ENCODE measurements at places on chromosomes 5 and 9.
A peak's percentile ranks its signal among the peaks of the same experiment; 100 is the strongest.

GRCh38 chr5:159782995-159783300 is 133.3 kb upstream of the ADRA1B start:
- DNase-seq = no peak

DNA sequence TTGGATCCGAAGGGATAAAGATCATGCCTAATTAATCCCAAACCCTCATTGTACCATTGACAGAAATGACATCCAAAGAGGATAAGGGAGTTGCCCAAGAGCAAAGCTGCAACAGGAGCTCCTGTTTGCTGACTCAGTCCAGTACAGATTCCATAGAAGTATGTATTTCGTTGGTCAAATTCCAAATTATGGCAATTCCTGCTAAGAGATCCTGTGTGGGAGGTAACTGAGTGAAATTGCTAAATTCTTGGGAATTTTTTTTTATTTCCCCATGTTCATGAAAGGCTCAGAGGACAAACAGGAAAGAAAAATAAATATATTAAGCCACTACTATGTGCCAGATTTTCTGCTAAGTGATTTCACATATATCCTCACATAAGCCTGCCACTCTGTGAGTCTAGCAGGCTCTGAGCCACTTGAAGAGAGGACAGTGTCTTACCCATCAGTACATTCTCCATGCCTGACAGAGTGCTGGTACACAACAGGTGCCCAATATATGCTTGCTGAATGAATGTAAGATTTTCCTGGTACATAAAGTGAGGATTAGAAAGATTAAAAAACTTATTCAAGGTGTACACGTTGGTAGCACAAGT is 132.7 kb downstream of the GLIS3 start:
- DNase-seq = no peak

GRCh38 chr5:1124205-1125029 is 12.6 kb upstream of the SLC12A7 start:
- no peak for DNase-seq

GRCh38 chr5:103993031-103993430 is 430.4 kb upstream of the NUDT12 start:
- no peak for DNase-seq

DNA sequence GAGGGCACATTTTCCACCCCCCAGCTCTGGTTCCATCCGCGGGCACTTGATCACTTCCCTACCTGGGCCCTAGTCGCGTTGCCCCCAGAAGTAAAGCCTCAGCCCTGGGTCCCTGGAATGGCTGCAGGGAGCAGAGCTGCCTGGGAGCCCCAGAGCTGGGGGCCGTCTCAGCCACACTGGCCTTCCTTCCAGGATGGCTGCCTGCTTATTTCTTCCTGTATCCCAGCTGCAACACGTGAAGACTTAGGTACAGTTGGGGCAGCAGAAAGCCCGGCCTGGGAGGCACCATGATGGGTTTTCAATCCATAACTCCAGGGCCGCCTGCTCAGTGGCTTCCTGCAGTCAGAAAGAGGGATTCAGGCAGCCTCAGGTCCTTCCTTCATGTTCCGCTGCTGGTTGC is 232.3 kb downstream of the IRX2 start:
- DNase-seq = no peak

- no peak for DNase-seq
Measured at GRCh38 chr9:99044827-99045226, 60.1 kb upstream of the TGFBR1 start.

GRCh38 chr5:3602785-3603502 is 7.3 kb downstream of the IRX1 start:
- DNase-seq = no peak

DNA sequence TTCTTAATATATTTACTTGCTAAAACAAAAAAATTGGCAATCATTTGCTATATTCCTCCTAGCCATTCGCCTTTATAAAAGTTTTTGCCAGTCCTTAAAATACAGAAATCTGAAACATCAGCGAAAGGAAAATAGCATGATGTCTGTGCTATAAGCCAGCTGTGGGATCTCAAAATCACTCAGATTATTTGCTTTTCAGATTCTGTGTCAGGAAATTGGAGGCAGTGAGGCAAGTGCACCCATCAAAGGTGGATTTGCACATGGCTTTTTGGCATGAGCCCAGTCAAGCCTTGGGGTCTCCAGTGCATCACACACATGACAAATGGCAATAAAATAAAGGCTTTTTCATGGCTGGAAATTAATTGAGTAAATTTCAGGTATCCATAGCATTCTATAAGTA is 196.8 kb upstream of the DAPK1 start:
- DNase-seq = no peak

GRCh38 chr5:137581776-137582175 is 82.7 kb upstream of the SPOCK1 start:
- no peak for DNase-seq

DNA sequence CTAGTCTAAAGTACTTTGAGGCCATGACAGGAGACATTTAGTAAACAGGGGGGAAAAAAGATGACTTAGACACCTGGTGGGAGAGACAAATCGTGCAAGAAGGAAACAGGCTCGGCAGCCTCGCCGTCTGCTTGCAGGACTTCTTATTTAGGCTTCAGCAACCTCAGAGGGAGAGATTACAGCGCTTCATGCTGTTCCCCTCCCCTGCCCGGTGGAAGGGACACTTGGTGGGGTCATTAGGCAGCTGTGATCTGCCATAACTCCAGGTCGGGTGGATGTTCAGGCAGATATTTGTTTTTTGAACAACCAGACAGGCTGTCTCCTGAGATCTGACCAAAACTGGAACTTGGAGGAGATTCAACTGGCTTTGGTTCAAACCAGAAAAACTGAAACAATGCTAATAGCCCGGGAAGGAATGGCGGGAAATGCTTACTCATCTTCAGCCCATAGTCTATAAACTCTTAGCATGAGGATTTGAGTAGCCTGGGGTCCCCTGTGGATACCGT is 38.1 kb upstream of the CD180 start:
- no peak for DNase-seq

DNA sequence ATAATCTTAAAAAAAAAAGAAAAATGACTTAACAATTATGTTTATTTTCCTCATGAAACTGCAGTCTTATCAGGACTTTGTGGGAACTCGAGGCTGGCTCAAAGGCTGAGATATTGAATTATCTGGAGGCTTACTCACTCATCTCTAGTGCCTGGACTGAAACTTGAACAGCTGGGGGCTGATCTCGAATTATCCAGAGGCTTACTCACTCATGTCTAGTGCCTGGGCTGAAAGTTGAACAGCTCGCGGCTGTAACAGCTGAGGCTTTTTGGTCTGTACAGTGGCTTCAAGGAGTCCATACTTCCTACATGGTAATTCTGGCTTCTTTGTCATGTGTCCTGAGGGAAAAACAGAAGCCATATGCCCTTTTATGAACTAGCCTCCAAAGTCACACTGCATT is 371.9 kb downstream of the CETN3 start:
- no peak for DNase-seq

GRCh38 chr5:72256536-72256935 is 63.5 kb downstream of the MRPS27 start:
- no peak for DNase-seq

GRCh38 chr5:176748073-176748966 is 62.0 kb upstream of the UNC5A start:
- no peak for DNase-seq

GRCh38 chr5:140292212-140293036 is 10.5 kb downstream of the PFDN1 start:
- no peak for DNase-seq

DNA sequence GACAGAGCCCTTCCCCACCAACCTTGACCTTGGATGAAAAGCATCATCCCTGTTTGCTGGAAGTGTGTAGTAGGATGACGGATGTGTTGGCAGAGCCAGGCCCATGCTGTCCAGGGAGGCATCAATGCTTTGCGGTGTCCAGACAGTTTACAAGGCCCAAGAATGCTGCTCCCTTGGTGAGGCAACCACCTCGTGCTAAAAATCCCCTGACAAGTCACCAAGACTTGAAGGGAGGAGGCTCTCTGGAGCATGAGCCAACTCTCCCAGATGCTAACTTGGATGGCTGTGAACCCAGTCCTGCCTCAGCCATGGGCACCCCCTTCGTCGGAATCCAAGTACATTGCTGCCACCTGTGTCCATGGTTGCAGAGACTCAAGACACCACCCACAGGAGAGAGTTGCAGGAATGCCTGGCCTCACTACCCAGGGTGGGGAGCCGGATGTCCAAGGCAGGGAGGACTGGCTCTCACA is 9.5 kb upstream of the NKD2 start:
- no peak for DNase-seq

- DNase-seq = no peak
Measured at GRCh38 chr9:135501261-135502167, 1.0 kb downstream of the MRPS2 start.

DNA sequence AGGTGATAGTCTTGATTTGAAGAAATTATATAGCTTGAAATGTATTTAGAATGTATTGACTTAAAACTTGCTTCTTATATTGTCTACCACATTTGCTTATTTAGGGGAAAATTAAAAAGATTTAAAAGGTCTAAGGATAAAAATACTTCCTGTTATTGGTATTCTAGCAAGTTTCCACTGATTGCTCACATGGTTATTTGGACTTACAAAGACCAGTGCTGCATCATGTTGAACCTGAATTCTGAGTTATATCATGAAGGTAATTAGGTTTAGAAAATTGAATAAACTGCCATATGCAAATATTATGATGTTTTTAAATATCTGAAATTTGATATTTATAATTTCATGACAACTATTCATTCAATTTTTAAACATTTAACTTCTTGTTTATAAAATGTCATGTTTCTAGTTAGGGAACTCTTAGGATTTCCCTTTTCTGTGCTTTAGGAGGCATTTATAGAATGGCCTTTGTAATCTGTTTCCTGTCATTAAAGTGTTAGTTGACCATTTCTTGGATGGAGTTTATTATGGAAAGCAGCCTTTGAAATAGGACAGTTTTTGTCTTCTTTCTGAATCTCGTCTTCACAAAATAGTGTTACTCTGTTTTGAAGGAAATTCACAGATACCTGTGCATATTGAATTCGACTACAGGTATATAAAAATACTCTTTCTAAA is 85.8 kb downstream of the MTREX start:
- DNase-seq = no peak

DNA sequence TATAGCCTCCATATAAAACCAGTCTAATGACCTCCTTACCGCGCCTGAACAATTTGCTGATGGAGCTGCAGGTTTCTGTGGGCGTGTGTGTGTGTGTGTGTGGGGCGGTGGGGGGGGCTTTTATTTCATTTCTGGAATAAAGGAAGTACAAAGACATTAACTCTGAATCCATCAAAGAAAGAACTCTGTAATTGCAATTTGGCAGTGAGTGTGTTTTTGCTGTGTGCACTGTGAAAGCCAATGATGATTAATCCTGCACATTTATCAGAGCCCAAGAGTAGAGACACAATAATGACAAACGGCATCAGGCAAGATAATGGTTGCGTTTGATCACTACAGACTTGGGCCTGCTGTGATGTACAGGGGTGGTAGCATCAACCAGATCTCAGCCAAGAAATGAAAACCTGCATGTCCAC is 29.3 kb upstream of the NDFIP1 start:
- no peak for DNase-seq

GRCh38 chr9:23663536-23663935 is 162.5 kb downstream of the ELAVL2 start:
- DNase-seq = no peak

DNA sequence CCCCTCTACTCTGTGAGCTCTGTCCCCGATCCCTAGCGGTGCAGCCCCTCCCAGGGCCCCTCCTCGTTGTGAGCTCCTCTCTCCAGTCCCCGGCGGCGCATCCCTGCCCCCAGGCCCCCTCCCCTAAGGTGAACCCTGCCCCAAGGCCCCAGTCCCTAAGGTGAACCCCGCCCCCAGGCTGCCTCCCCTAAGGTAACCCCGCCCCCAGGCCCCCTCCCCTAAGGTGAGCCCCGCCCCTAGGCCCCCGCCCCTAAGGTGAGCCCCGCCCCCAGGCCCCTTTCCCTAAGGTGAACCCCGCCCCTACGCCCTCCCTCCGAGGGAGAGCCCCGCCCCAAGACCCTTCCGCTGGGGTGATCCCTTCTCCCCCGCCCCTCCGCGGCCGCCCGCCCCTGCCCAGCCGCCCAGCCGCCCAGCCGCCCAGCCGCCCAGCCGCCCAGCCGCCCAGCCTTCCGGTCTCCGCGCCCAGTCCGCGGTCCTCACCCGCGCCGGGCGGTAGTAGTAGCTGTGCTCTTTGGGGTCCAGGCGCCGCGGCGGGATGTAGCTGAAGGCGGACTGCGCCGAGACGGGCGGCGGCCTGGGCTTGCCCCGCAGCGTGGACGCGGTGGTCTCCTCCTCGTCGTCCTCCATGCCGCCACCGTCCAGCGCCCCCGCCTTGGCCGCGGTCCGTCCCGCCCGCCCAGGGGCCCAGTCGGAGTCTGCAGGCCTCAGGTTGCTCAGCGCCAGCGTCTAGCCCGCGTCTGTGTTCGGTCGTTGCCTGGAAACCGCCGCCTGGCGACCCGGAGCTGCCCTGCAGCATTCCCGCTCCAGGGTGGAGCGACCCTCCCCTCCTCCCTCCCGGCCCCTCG is at the start of gene CFAP90:
CFAP90 (minus strand) TSS at position 739 of the 845 bp plus-strand sequence; CDS start at position 627, 112 bp downstream.
- DNase-seq = peak; percentile 36

GRCh38 chr5:87268126-87268969 is 665 bp downstream of the RASA1 start:
- peak; percentile 78 for DNase-seq

GRCh38 chr9:132946211-132946610 is 1.8 kb upstream of the TSC1 start:
- DNase-seq = no peak

GRCh38 chr5:172162323-172162986 is 25.6 kb downstream of the STK10 start:
- DNase-seq = no peak

DNA sequence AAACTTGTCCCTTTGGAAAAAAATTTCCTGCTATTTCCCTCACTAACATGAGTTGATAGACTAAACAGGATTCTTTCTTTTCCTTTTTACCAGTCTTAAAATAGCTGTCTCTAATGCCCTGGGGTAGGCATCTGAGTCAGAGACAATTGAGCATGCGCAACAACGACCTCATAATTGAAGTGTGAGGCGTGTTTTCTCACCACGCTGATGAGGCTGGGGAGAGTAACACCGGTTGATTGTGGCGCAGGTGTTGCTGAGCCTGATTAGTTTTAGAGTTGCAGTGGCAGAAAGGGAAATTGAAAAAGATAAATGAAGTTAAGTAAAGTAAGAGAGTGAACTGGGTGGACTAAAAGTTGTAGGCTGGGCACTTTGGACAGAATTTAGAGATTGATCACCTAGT is 213.7 kb downstream of the TLR4 start:
- DNase-seq = no peak

All from SW480 (cell line).